Sigmoid colon (tissue), 7 donors: ENCODE measurements at places on chromosomes 3 and 15. TPM values are rescaled to one million over a fixed set of nuclear protein-coding genes. Genes with fewer than 3 reads are reported as not detected.

- peaks cover 37% of the 10 kb centered on the region for H3K4me1 ChIP-seq
- no peaks in the 10 kb centered on the region for H3K36me3 ChIP-seq
- peak overlapping the region; percentile 76 for H3K27ac ChIP-seq
- DNase-seq, result peak; percentile 89
- no peak overlapping the region for H3K4me3 ChIP-seq
These were observed 89.2 kb upstream of the MEF2A start for GRCh38 chr15:99476413-99477222.

DNA sequence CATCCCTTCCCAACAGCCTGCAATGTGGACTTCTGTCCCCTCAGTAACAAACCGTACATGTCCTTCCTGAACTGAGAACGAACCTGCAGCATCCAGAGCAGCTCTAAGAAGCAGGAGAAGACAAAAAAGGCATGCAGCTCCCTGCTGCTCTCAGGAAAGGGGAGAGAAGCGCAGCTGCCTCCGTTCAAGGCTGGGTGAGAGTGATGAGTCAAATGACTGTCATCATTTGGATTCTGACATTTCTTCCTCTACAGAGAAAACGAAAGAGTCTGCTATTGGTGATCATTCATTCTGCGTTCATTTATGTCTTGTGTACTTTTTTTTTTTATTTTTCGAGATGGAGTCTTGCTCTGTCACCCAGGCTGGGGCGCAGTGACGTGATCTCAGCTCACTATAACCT lies 677.8 kb downstream of the FHIT start:
- no peaks in the 10 kb centered on the region for H3K4me1 ChIP-seq
- no peak for DNase-seq
- H3K4me3 ChIP-seq, result no peak overlapping the region
- no peak overlapping the region for H3K27ac ChIP-seq

GRCh38 chr3:143302638-143303171 lies 183.1 kb downstream of the CHST2 start:
- H3K4me1 ChIP-seq, result no peaks in the 10 kb centered on the region
- no peak overlapping the region for H3K27ac ChIP-seq
- no peaks in the 10 kb centered on the region for H3K36me3 ChIP-seq
- DNase-seq, result no peak
- H3K4me3 ChIP-seq, result no peak overlapping the region
- no peaks in the 10 kb centered on the region for H3K27me3 ChIP-seq

DNA sequence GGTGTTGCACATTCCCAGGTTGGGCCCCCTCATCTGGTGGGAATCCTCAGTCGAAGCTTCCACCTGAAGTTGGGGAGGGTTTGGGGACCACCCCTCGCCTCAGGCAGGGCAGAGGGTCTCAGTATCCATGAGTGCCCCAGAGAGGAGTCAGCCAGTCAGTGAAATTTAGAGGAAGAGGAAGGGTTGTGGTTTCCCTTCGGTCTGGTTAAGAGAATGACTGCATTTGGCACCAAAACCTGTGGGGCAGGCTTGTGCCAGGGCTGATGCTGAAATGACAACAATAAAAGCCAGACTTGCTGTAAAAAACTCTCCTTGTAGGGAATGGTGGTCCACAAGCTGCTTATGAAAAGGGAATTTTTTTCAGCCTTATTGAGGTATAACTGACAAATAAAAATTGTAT lies 22.6 kb downstream of the LMCD1 start:
- no peak for DNase-seq
- no peaks in the 10 kb centered on the region for H3K27me3 ChIP-seq
- no peak overlapping the region for H3K4me3 ChIP-seq
- H3K27ac ChIP-seq, result no peak overlapping the region
- no peaks in the 10 kb centered on the region for H3K36me3 ChIP-seq
- no peaks in the 10 kb centered on the region for H3K4me1 ChIP-seq

Gene CA12
- 2.2 TPM for total RNA-seq
